AG04449 (cell line): ENCODE measurements at places on chromosomes 12 and 14.

- DNase-seq, result no peak
Measured at GRCh38 chr12:106816231-106816630, 41.7 kb downstream of the RIC8B start.

GRCh38 chr14:92521058-92521415, 7.5 kb downstream of the RIN3 start:
- DNase-seq, result no peak

- no peak for DNase-seq
Measured at GRCh38 chr12:81957631-81958030, 198.5 kb upstream of the PPFIA2 start.

DNA sequence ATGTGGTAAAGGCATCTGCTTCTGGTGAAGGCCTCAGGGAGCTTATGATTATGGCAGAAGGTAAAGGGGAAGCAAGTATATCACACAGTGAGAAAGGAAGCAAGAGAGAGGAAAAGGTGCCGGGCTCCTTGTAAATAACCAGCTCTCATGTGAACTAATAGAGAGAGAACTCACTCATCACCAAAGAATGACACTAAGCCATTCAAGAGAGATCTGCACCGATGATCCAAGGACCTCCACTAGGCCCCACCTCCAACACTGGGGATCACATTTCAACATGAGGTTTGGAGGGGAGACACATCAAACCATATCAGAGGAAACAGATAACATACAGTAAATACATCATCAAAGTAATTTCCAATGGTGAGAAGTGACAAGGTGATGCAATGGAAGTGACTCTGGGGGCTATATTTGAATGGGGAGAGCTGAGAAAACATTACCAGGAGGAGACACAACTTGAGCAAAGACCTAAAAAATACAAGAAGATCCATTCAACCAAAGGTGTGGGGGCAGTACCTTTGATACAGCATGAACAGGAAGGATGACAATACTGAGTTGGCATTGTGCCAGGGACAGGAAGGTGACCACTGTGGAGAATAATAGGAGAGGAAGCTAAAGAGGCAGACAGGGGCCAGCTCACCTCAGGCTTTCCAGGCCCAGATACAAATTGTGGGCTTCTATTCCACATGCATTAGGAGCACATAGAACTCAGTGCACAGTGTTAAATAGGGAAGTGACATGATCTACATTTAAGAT, 134.4 kb upstream of the GRIP1 start:
- DNase-seq, result no peak

- DNase-seq, result no peak
Measured at GRCh38 chr14:74495356-74495755, 1.8 kb downstream of the ISCA2 start.

DNA sequence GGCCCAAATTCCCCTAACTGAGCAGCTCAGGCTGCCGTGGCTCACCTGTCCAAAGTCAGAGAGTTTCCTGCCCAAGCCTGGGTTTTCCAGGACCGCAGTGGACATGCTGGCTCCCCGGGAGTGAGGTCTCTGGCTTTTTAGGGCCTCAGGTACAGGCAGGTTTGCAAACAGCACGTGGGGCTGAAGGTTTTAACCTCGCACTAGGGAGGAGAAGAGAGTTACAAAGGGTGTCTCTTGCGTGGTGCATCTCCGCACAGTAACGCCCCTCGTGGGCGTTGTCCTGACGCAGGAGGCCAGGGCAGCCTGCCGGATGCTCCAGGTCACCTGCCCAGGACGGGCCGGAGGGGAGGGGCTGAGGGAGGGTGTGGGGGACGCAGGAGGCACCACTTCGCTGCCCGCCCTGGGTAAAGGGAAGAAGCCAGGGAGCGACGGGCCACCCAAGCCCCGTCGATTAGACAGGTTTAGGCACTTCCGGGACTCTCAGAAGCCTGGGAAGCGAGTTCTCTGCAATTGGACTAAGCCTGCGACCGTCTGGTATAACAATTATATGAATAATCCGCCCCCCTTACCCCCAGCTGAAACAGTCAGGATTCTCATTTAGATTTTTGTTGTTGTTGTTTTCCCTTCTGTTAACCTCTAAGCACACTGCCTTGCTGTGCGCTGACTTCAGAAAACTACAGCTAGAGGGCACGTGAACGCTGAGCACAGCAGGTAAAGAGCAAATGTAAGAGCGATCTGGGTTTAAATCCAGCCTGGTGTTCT, at the start of gene PAH:
Gene PAH, minus strand, starts transcription at position 219 of the 762 bp plus-strand sequence. Its CDS starts 114 bp downstream, at position 105.
- no peak for DNase-seq
